ENCODE measurements at places on chromosomes 4 and X.
A peak's percentile ranks its signal among the peaks of the same experiment; 100 is the strongest.

DNA sequence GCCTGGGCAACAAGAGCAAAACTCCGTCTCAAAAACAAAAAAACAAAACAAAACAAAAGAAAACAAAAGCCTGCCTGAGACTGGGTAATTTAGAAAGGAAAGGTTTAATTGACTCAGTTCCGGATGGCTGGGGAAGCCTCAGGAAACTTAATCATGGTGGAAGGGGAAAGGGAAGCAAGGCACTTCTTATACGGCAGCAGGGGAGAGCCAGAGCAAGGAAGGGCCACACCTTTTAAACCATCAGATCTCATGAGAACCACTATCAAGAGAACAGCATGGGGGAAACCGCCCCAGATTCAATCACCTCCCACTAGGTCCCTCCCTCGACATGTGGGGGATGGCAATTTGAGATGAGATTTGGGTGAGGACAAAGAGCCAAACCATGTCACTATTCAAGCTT, 122.2 kb downstream of the UBE2K start:
- DNase-seq, result no peak

DNA sequence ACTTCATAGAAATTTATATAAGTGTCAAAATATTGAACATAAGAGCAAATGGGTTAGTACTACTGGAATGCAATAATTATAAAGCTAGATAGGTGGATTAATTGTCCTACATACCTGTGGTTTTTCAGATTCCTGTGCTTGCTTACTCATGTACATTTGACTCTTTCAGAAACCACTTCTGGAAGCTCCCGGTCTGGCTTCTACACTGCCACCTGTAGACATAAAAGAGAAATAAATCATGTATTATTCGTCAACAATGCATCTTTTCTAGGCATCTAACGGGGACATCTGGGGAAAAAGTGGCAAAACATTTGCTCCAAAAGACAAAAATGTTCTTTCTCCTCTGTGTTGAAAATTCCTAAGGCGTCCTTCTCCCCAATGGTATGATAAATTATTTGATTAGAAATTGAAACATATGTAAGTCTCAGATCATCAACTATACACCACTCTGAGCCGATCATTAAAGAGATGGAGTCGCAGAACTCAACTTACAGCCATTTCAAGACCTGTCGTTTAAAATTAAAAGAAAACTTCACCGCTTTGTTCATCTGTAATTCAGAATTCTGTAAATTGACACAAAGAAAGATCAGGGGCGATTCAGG, 648.7 kb upstream of the DIPK2B start:
- DNase-seq, result peak; percentile 55

GRCh38 chr4:173477016-173477415, 53.0 kb downstream of the HAND2 start:
- no peak for DNase-seq

GRCh38 chrX:96403446-96403845, 281.2 kb upstream of the DIAPH2 start:
- DNase-seq, result no peak

DNA sequence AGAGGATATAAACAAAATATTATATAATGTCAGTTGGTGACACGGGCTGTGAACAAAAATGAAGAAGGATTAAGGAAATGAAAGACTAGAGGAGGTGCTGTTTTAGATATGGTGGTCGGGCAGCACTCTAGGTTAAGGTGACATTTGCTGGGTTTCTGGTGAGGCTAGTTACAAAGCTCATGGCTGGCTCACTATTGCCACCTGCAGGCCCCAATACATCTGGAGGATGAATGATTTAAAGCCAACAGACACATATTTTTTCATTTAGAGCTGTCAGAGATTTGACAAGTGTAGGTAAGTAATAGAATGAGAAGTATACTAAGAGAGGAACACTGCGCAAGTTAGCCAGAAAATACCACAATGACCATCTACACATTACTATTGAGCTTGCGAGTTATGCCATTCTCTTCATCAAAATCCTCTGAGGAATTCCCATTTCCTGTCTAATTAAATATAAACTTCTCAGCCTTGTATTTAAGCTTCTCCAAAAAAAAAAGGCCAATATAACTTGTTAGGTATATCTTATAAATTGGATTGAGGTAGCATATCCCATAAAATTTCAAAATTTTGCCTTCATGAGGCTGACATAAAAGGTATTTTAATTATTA, 6.4 kb upstream of the FGG start:
- no peak for DNase-seq

- peak; percentile 65 for DNase-seq
Observed at GRCh38 chrX:15988661-15989603, 134.3 kb upstream of the AP1S2 start.

DNA sequence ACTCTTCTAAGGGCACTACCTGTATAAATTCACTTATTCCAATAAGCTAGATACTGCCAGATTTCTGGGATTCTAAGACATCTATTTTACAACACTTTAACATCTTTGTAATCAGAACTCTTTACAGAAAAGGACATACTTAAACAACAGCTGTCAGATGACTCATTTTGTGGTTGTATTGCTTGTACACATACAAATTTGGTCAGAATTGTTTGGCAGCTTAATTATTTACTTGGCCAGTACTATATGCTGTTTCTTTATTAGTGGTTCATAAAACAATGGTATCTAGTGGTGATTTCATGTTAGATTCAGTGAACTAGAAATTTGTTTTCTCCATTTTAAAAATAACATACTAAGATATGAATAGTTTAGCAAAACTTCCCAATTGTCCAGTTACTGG, 27.2 kb downstream of the PALLD start:
- DNase-seq, result peak; percentile 72

DNA sequence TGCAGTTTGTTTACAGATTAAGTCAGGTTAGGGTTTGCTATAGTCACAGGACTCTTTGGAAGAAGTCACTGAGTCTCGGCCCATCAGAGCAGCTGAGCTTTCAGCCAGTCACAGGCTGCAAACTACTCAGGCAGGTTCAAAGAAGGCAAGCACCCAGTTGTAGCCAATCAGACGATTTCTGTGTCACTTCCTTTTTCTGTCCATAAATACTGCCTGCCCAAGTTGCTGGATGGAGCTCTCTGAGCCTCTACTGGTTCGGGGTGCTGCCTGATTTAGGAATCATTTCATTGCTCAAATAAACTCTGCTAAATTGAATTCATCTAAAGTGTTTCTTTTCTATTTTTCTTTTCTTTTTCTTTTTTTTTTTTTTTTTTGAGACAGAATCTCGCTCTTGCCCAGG, 7.3 kb upstream of the SH3BP2 start:
- DNase-seq, result no peak

DNA sequence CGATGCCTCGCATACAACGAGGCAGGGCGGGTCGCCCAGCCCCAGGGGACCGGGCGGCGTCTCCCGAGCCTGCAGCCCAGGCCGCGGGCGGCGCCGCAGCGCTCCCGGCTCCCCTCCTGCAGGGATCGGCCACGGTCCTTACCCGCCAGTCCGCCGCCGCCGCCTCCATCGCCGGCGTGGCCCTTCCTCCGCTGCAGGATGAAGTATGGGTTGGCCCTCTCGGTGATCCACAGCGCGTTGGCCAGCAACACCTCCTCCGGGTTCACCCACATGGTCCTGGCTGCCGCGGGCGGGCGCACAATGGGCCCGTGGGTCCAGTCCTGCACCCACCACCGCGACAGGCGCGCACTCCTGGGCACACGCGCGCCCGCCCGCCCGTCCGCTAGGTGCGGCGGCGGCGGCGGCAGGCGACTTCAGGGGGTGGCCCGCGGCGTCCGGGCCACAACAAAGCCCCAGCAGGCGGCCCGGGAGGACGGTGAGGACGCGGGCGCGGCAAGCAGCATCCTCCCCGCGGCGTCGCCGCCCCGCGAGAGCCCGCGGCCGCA, 339 bp downstream of the TBC1D9 start:
- no peak for DNase-seq

- DNase-seq, result no peak
Observed at GRCh38 chr4:138007572-138007971, 234.6 kb downstream of the SLC7A11 start.

GRCh38 chrX:56564921-56565840, 1.8 kb downstream of the UBQLN2 start:
- no peak for DNase-seq

DNA sequence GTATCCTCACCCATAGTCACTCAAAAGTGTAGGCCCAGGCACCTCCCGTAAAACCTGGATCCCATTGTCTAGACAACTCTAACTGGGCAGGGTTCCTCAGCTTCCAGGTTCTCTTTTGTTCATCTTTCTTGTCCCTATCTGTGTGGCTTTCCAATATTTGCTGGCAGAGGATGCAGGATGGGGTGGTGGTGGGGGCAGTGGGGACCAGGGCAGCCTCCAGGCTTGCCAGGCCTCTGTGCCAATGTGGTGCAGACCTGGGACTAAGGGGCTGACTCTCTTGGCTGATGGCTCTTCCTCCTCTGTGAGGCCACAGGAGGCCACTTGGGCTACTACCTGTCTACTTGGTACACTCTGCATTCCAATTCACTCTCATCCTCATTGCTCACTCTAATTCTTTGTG, 76.4 kb downstream of the NBDY start:
- DNase-seq, result no peak

GRCh38 chr4:176794151-176794550, 1.4 kb upstream of the VEGFC start:
- DNase-seq, result peak; percentile 93

- no peak for DNase-seq
Observed at GRCh38 chr4:165208741-165209388, 1.5 kb downstream of the KLHL2 start.

DNA sequence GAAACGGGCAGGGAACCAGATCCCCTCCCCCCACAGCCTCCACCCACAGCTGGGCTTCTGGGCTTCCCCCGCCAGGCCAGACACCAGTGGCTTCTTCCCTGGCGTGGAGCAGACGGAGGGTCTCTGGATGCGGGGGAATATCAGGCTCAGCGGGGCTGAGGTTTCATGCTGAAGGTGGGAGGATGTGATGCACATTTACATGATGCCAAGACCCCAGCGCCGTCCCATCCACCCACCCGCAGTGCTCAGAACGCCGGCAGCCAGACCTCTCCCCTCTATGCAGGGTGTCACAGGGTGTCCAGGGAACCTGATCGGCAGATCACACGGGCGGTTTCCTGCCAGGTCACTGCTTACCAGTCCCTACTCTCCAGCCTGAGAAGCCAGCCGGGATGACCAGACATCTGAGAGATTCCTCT, 12.8 kb upstream of the TNIP2 start:
- DNase-seq, result no peak

DNA sequence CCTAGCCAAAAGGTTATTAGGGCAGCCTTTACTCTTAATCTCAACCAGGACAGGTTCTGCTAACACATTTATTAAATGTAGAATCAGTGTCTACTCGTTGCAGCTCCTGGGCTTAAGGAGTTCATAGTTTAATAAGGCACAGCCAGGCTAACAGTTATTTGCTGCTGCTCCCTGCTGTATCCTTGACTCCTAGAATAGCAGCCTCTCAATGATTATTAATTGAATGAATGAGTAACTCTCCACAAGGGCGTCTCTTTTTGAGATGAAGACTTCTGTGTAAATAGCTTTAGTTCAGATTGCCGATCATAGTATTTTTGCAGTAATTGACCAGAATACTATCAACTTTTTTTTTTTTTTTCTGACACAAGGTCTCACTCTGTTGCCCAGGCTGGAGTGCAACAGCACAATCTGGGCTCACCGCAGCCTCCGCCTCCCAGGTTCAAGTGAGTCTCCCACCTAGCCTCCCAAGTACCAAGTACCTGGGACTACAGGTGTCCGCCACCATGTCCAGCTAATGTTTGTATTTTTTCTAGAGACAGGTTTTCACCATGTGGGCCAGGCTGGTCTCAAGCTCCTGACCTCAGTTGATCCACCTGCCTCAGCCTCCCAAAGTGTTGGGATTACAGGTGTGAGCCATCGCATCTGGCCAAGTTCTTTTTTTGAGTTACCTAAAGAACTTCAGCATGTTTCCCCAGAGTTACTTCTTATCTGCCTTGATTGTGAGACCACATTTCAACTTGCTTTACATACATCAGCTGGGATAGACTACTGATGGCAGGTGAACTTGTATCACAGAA, 2.9 kb downstream of the UGDH start:
- no peak for DNase-seq

DNA sequence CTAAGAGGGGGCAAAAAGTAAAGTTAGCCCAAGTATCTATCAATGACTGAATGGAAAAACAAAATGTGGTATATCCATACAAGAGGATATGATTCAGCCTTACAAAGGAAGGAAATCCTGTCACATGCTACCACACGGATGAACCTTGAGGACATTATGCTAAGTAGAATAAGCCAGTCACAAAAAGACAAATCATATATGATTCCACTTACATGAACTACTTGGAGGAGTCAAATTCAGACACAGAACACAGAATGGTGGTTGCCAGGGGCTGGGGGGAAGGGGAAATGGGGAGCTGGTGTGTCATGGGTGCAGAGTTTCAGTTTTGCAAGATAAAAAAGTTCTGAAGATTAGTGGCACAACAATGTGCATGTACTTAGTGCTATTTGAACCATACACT, 101.8 kb downstream of the SH3KBP1 start:
- no peak for DNase-seq

DNA sequence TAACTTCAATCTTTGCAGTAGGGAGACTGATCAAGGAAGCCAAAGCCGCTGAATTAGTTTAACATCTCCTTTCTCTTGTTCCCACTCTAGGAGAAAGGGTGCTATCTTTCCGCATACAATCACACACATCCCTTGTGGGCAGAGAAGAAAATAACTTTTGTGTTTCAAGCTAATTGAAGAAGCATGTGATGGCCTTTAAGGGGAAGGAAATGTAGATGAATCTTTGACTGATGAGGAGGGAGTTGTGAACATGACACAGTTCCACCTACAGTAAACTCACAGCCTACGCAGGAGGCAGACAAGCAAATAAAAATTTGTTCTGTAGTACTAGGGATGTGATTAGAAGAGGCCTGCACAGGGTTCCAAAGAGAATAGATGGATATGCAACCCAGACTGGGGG, 14.7 kb upstream of the SPATA4 start:
- no peak for DNase-seq

DNA sequence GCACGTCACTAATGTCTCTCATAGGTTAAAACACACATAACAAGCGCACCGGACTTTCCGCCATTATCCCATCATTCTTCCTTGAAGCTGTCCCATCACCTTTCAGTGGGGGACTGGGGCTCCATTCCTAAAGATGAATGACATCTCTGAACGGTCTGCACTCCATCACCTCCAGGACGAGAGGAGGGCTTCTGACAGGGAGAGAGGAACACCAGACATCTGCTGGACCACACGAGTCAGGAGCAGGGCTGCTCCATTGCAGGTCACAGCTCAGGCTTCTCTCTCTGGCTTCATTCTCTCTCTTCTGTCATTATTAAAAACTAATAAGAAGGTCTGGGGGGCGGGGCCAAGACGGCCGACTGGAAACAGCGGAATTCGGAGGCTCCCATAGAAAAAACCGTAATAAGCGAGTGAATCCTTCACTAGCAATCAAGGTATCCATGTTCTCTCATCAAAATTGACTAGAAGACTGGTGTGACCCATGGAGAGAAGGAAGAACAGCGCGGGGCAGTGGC, 289.8 kb downstream of the LDB2 start:
- DNase-seq, result no peak

GRCh38 chr4:161317000-161317399, 846.8 kb downstream of the FSTL5 start:
- DNase-seq, result no peak
